ENCODE measurements at places on chromosomes 16 and 17. TPM values are rescaled to one million over a fixed set of nuclear protein-coding genes. Genes with fewer than 3 reads are reported as not detected.

Gene KRTAP4-6
- not detected for total RNA-seq

Gene GAST
- total RNA-seq, result not detected

DNA sequence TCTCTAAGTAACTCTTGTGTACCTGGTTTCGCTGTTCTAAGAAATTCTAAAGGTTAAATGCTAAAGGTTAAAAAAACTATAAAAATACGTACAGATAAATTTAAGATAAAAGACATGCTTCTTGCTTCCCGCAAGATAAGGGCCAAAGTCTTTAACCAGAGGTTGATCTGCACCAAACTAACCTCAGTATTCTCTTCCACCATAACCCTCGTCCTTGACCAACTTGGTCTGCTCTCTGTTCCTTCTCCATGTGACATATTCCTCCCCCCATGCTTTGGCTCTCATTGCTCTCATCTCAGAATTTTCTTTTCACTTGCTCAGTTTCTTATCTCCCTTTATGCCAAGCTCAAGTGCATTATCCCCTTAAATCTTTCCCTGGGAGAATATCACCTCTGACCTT is 330.5 kb upstream of the ZFHX3 start:
- no peak for DNase-seq

DNA sequence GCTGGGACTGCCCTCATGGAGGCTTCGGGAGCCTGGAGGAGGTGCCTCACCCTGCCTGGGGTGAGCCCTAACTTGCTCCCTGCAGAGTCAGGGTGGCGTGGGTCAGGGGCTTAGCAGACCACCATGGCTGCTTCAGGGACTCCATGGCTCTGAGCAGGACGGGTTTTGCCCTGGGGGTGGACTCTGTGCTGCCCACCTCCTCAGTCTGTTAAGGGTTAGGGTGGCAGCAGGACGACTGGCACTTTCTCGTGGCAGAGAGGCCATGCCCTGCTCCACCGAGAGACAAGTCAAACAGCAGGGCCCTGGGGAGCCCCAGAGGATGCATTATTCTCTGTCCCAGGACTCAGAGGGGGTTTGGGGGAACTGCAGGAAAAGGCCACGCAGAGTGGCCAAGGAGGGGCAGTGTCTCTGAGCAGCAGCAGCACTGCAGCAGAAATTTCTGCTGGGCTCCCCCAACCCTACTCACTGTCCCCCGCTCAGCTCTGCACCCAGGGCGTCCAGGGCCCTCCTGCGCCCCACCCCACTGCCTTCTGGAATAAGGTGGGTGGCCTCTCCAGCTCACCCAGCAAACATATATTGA is 1.8 kb upstream of the PRSS22 start:
- DNase-seq, result no peak

Gene GPRC5C
- not detected for total RNA-seq

Gene ODAD4
- total RNA-seq, result 1.8 TPM

Gene EPX
- total RNA-seq, result not detected

GRCh38 chr16:79278506-79278905 is 322.0 kb downstream of the MAF start:
- no peak for DNase-seq

GRCh38 chr16:28264656-28265055 is 27.7 kb upstream of the SBK1 start:
- no peak for DNase-seq

GRCh38 chr16:85536073-85536410 is 77.1 kb upstream of the GSE1 start:
- no peak for DNase-seq

All from HFFc6 (cell line).